Fibroblast of lung (primary cell): ENCODE measurements at places on chromosomes 13 and 19.
A peak's percentile ranks its signal among the peaks of the same experiment; 100 is the strongest.

- peak; percentile 11 for DNase-seq
These were observed 116.5 kb downstream of the NUFIP1 start for GRCh38 chr13:44872751-44873150.

- no peak for DNase-seq
These were observed 58.7 kb upstream of the TMTC4 start for GRCh38 chr13:100733261-100733660.

GRCh38 chr19:18856385-18857126 lies 24.8 kb downstream of the UPF1 start:
- peak; percentile 52 for DNase-seq

DNA sequence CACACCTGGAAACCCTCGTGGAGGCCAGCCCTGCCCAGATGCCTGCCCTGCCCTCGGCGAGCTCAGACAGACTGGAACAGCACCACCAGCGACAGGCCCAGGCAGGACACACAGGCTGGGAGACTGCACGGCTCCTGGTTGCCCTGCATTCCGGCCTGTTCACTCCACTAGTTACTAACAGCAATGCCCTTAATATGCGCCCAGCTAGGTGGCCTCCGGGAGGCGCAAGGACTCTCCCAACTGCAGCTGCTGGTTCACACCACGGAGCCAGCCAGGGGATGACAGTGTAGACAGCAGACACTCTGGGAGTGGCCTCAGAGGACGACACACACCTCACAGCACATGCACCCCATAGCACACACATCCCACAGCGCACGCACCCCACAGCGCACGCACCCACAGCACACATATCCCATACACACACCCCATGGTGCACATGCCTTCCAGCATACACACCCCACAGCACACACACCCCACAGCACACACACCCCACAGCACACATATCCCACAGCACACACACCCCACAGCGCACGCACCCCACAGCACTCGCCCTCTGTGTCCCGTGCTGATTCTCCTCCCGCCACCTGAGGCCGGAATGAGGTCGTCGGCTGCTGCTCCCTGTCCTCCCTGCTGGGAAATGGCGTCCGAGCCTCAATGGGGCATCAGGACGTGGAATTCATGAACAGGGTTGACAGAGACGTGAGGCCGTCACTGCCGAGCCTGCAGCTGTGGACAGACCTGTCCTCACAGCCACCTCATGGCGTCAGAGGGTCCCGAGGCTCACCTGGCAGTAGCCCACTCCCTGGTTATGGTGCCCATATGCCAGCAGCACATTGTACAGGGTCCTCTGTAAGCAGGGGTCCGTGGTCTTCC lies 13.6 kb downstream of the GRTP1 start:
- DNase-seq = no peak

- no peak for DNase-seq
These were observed 13.6 kb downstream of the ZIC2 start for GRCh38 chr13:99995104-99995588.

GRCh38 chr19:19578252-19578651 lies 40.2 kb downstream of the CILP2 start:
- no peak for DNase-seq

DNA sequence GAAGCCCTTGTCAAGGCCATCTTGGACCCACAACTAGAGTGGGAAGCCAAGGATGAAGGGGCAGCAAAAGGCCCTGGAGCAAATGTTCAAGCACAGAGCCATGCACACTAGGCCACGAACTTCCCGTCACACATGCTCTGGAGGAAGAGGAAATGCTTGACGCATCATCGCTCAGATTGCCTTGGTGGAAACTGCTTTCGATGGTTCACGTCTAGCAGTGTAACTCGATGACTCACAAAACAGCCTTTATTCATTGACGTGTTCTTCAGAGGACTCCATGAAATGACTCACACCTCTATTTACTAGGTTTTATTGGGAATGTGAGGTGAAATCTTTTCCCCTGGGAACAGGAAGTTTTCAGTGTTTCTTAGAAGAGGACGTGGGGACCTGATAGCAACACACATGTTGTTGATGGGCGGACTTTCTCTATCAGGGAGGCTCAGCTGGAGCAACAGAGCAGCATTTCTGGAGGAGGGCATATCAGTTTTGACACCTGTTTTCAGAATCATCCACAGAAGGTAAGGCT lies 79.8 kb upstream of the FLT1 start:
- peak; percentile 96 for DNase-seq

DNA sequence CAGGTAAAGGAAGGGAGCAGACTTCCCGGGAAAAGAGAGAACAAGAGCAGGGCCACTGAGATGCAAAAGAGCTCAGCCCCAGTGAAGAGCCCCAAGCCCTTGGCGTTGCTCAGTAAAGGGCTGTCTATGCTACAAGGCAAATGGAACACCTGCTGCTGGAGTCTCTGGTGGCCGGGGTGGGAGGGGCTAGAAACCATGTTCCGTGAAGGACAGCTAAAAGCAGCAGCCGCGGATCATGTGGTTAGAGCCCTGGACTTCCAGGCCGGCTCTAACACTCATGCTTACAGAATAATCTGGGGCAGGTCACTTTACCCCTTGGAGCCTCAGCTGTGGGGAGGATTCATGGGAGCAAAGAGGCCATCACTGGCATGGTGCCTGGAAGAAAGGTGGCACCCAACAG lies 17.8 kb downstream of the POU2F2 start:
- no peak for DNase-seq
